Right cardiac atrium (tissue), 5 donors: ENCODE measurements at places on chromosomes 4 and X. TPM values are rescaled to one million over a fixed set of nuclear protein-coding genes. Genes with fewer than 3 reads are reported as not detected.

GRCh38 chrX:46311581-46312120, 233.6 kb downstream of the ZNF674 start:
- no peak for DNase-seq

DNA sequence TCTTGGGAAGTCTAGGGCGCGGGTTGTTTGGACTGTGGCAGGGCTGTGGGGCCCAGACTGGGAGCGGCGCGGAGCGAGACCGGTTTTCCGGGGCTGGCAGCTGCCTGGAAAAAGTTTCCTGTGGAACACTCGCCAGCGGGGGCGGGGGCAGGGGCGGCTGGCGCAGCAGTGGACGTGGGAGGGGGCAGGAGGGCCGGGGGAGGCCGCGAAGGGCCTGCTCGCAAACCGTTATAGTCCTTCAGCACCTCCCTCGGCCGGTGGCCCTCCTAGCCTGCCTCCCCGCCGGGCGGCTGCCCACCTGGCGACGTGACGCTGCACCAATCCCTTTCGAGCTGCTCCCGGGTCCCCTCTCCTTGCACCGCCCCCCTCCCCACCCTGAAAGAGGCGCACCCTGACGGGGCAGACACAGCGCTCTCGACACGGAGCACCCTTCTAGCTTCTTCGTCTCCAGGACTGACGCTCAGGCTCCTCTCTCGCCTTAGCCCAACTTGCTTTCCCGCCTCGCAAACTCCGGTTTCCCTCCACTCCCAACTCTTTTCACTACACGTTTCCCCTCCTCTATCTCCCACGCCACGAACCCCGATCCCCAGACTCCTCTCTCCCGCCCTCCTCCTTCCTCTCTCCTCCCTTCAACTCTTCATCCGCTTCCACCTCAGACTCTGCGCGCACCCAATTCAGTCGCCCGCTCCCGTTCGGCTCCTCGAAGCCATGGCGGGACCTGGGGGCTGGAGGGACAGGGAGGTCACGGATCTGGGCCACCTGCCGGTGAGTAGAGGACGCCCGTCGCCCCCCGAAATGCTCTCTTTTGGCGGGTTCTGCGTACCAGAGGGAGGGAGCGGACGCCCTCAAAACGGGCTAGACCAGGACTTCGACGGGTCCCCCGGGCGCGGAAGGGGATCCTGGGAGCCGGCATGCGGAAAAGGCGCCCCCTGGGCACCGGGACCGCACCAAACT, at the start of gene NRK:
Gene NRK, plus strand, starts transcription at position 402 of the 954 bp plus-strand sequence. Its CDS starts 307 bp downstream, at position 709.
- peak; percentile 45 for DNase-seq

GRCh38 chrX:2498781-2499302, 1.9 kb downstream of the DHRSX start:
- peak; percentile 71 for DNase-seq

- DNase-seq, result no peak
Observed at GRCh38 chrX:152108527-152108926, 29.9 kb downstream of the MAGEA10 start.

GRCh38 chrX:123525123-123525725, 207.6 kb downstream of the THOC2 start:
- no peak for DNase-seq

- no peak for DNase-seq
Observed at GRCh38 chr4:30103455-30103854, 616.7 kb upstream of the PCDH7 start.

DNA sequence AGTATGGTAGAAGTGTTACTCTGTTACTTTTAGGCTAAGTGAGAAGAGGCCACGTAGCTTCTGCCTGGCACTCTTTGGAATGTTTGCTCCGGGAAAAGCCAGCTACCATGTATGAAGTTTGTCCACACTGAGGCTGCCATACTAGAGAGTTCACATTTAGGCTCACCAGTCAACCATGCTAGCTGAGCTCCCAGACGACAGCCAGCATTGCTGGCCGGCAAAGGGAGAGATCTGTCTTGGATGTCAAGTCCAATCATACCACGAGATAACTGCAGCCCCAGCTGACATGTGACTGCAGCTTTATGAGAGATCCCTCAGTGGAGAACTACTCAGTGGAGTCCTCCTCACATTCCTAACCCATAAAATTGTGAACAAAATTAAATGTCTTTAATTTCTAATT, 321.2 kb upstream of the F9 start:
- DNase-seq, result no peak

DNA sequence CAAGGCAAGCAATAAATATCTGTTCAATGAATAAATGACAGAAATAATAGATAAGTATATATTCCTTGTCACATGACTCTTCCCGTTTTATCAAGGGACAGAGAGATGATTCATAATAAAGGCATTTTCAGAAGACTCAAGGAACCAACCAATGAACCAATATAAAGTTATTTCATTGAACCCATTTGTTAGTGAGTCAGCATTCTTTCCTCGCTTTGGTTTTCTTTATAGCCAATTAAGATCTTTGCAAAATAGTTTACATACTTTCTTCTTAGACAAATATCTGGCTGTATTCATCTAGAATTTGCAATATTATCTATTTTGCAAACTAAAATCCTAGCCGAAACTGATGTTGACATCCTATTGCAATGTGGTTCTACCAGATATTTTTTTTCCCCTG, 269.4 kb downstream of the IL15 start:
- no peak for DNase-seq

GRCh38 chr4:143383005-143383574, 46.4 kb downstream of the GAB1 start:
- DNase-seq, result no peak

GRCh38 chr4:98720871-98721480, 62.6 kb upstream of the TSPAN5 start:
- no peak for DNase-seq

GRCh38 chr4:158189422-158189821, 16.6 kb upstream of the GASK1B start:
- no peak for DNase-seq

DNA sequence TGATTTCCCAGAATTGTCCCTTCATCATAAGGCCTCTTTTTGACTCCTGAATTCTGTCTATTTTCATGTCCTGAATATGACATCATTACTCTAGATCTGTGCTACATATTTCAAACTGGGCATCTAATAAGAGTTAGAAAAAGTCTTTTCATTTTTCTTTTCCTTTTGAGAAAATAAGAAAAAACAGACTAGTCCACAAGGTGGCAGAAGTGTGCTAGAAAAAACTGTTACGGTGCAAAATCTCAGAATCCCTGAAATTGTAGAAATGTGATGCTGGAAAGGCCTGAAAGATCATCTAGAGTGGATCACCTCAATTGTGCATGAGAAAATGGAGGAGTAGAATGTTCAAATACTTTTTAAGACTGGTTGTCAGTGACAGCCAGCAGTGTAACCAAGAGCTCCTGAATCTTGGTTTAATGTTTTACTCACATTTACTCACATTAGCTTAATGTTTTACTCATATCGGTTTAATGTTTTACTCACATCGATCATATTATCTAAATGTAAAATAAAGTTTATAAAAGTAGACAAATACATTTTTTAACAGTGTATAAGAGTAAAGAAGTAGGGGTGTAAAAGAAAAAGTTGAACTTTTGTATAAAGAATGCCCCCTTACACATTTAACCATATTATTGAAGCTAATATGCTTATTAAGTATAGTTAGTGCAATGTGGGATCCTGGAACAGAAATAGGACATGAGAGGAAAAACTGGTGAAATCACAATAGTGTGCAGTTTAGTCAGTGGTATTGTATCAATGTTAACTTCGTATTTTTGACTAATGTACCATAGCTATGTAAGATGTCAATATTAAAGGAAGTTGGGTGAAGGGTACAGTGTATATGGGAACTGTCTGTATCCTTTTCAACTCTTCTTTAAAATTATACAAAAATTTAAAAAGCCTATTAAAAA, 15.2 kb downstream of the ASB11 start:
- no peak for DNase-seq

DNA sequence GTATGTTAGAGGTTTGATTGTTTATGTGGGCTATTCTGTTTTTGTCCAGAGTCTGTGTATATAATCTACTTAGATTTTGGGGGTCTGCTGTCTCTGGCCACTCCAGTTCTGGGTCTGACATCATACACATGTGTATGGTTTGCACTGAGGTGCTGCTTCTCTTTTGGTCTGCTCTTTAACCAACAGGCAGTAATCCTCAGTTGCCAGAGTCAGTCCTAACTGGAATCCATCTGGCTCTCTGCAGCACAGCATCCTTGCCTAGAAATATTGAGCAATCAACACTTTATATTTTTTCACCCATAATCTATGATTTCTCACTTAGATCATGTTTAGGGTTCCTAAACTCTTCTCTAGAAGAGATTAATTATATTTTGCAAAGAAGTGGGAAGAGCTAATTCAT, 98.3 kb upstream of the SFRP2 start:
- DNase-seq, result no peak

GRCh38 chr4:7160951-7161440, 31.3 kb upstream of the SORCS2 start:
- DNase-seq, result no peak

DNA sequence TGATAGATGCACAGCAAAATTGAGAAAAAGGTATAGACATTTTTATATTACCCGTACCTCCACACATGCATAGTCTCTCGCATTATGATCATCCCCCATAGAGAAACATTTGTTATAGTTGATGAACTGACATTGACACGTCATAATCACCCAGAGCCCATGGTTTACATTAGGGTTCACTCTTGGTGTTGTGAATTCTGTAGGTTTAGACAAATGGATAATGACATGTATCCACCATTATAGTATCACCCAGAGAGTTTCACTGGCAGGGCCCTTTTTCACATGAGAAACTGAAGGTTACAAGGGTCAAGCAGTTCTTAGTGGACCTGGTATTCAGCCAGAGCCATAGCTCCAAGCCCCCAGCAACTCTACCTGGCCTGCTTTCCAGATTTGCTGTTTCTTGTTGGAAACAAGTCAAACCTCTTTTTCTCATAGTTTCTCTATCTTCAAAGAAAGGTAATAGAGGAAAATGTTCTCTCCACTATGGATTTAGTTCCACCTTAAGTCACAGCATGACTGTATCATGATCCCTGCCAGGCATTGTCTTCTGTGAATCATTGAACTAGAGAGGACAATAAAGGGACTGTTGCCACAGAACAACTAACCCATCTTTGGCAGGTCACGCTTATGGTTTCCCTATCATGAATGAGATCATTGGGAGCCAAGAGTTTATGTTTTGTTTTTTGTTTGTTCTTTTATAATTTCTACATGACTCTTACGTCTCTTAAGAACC, 64.0 kb downstream of the HHIP start:
- no peak for DNase-seq

Gene IL13RA2
- not detected for total RNA-seq

Gene DSPP
- total RNA-seq, result not detected

Gene NHSL2
- total RNA-seq, result 6.6 TPM

Gene PCSK1N
- 1.6 TPM for total RNA-seq

Gene APOO
- 88.9 TPM for total RNA-seq

Gene SATL1
- 0.09 TPM for total RNA-seq

Gene VCX3B
- total RNA-seq, result 0.21 TPM

Gene GPRASP2
- total RNA-seq, result 21.2 TPM
